ENCODE measurements at places on chromosomes 12 and 14.

GRCh38 chr12:15972894-15973293, 61.8 kb downstream of the DERA start:
- DNase-seq = no peak

DNA sequence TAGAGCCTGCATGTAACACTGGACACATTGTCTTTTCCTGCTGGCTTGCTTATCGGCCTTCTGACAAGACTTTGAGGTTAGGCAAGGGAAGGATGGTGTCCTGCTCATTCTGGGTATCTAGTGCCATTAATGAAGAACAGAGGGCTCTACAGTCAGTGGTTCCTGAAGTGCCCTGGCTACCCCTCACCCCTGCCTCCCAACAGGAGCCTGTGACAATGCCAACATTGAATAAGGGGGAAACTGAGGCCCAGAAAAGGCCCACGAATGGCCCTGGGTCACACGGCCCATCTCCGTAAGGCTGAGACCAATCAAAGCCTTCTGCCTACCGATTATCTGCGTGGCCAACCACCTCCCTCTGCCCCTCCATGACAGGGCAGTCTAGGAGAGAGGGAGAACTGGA, 2.1 kb downstream of the IFI27L2 start:
- no peak for DNase-seq

GRCh38 chr14:36495666-36496065, 24.4 kb downstream of the NKX2-1 start:
- DNase-seq = no peak

DNA sequence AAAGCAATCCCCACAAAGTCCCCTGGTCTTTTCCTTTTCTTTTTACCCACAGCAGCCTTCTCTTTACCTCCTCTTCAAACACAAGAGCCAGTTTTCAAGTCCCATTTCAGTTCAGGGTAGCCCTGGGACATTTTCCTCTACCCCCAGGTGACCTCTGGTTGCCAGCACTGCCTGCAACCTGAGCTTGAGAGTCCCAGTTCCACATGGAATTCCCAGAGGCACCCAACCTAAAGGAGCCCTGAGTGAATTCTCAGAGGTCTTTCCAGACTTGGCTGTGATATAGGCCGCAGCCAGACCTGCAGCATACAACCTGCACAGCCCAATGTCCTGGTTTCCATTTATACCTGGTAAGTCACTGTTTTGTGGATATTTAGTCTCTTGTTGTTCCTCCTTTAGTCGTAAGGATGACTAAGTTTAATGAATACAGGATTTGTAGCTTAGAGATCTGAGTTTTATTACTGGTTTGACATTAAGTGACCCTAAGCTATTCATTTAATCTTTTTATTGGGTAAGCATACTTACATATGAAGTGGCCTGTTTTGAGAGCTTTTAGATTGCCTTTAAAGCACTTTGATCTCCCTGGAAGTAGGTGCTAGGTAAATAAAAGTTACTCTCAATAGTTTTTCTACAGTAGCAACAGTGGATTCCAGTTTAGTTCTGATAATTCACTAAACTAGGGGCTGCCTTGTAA, 159.8 kb downstream of the TGFB3 start:
- DNase-seq = no peak

- DNase-seq = no peak
Observed at GRCh38 chr14:45728434-45729225, 475.6 kb upstream of the MIS18BP1 start.

All from lower leg skin (tissue), 4 donors.